Aorta (tissue), 5 donors: ENCODE measurements at places on chromosomes 3 and 15. TPM values are rescaled to one million over a fixed set of nuclear protein-coding genes. Genes with fewer than 3 reads are reported as not detected.
A peak's percentile ranks its signal among the peaks of the same experiment; 100 is the strongest.

GRCh38 chr15:53498996-53499395 is 260.5 kb downstream of the WDR72 start:
- no peaks in the 10 kb centered on the region for H3K4me1 ChIP-seq
- no peaks in the 10 kb centered on the region for H3K36me3 ChIP-seq
- no peaks in the 10 kb centered on the region for H3K27me3 ChIP-seq
- DNase-seq: no peak
- no peak overlapping the region for H3K27ac ChIP-seq

DNA sequence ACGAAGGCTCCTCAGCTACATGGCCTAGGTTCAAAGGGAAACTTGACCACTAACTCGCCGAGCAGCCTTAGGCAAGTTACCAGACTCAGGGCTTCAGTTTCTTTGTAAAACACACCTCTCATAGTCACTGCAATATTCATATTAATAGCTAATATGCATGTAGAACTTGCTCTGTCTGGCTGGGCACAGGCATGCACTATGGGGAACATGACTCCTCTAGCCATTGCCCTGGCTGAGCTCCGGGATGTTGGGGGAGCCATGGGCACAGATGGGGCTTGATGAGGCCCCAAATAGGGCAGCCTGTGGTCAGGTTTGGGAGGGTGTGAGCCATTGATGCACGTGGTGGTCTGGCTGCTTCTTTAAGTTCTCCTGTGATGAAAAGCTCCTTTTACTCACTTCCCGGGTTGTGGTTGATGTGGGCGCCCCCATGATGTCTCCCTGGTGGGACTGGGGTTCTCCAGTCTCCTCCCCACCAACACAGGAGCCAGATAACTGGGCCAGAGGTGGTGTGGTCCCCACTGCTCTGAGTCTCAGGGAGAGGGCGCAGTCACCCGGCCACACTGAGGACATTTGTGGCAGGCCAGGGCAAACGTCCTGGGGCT is 29.4 kb upstream of the DUSP7 start:
- H3K4me3 ChIP-seq: no peak overlapping the region
- H3K27ac ChIP-seq: no peak overlapping the region
- DNase-seq: peak; percentile 54
- H3K36me3 ChIP-seq: no peaks in the 10 kb centered on the region
- H3K4me1 ChIP-seq: no peaks in the 10 kb centered on the region

The EBLN2 gene
- total RNA-seq: 7.8 TPM

The LRRC34 gene
- 5.9 TPM for total RNA-seq

GRCh38 chr15:31303726-31304648 is 22.6 kb upstream of the KLF13 start:
- no peaks in the 10 kb centered on the region for H3K36me3 ChIP-seq
- H3K4me3 ChIP-seq: no peak overlapping the region
- no peaks in the 10 kb centered on the region for H3K27me3 ChIP-seq
- DNase-seq: no peak
- H3K4me1 ChIP-seq: no peaks in the 10 kb centered on the region

The MFAP1 gene
- total RNA-seq: 20.6 TPM

The C3orf49 gene
- not detected for total RNA-seq

The SPINT1 gene
- 2.4 TPM for total RNA-seq

- H3K27ac ChIP-seq: no peak overlapping the region
- no peaks in the 10 kb centered on the region for H3K36me3 ChIP-seq
- no peaks in the 10 kb centered on the region for H3K27me3 ChIP-seq
- no peak for DNase-seq
- no peaks in the 10 kb centered on the region for H3K4me1 ChIP-seq
These were observed 52.3 kb upstream of the FGF7 start for GRCh38 chr15:49370782-49371181.

The SLC24A5 gene
- total RNA-seq: not detected

- no peaks in the 10 kb centered on the region for H3K4me1 ChIP-seq
- no peak for DNase-seq
- H3K36me3 ChIP-seq: no peaks in the 10 kb centered on the region
These were observed 287.4 kb downstream of the UACA start for GRCh38 chr15:70475921-70476320.

DNA sequence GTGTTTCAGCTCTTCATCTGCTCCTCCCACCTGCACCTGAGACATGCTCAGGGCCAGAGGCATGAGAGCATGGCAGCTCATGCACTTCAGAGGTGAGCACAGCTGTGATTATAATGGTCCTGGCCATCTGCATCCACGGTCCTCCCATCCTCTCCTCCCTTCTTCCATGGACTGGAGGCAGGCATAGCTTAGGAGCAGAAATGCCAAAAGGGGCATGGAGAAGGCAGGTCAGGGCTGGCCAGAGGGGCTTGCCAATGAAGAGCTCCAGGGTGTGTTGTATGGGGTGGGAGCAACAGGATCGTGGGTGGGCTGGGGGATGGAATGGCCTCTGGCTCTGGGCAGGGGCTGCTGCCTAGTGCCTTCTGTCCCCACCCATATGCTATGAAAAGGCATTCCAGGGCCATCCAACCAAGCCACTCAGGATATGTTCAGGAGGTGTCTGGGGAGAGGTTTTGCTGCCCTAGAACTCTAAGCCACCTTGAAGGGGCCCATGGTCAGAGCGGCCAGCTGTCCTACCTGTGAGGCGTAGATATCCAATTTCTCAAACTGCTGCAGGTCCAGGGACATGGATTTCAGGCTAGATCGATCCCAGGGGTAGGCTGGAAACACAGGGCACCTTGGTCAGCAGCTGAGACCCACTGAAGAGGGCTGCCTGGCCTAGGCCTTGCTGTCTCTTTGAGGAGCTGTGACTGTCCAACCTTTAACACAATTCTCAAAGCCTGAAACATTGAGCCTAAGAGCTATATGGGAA is 26.1 kb downstream of the KY start:
- no peaks in the 10 kb centered on the region for H3K27me3 ChIP-seq
- no peak overlapping the region for H3K27ac ChIP-seq
- peaks cover 2% of the 10 kb centered on the region for H3K36me3 ChIP-seq
- H3K4me3 ChIP-seq: no peak overlapping the region
- no peaks in the 10 kb centered on the region for H3K4me1 ChIP-seq

DNA sequence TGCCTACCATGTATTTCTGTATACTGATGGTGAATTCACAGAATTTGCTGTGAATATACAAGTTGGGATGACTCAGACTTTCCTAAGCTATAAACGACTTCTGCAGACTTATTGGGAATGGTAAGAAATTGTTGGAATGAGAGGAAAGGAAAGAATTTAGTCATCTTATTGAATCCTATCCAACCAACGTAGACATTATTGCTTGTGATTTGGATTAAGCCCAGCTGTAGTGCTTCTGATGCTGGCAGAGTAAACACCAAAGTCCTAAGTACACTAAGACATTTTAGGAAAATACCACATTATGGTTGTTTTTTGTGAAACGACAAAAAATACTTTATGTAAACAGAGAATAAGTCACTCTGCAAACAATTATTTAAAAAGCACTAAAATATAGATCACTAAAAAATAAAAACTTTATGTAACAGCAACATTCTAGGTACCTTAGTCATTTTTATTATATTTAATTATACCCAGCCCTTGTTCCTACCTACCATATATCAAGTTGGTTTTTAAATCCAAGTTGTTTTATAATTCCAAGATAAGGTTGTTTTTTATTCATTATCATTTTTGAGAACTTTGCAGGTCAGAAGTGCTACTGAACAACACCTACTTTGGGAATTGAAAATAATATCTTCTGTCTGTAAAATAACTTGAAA is 99.2 kb upstream of the MLF1 start:
- no peaks in the 10 kb centered on the region for H3K4me1 ChIP-seq
- DNase-seq: no peak
- H3K4me3 ChIP-seq: no peak overlapping the region
- H3K27ac ChIP-seq: no peak overlapping the region
